Colonic mucosa (tissue), 4 donors: ENCODE measurements at places on chromosomes 6 and 20. TPM values are rescaled to one million over a fixed set of nuclear protein-coding genes. Genes with fewer than 3 reads are reported as not detected.

Gene LGSN
- total RNA-seq = 13.2 TPM

Gene OPN5
- not detected for total RNA-seq

Gene SLC17A9
- 23.1 TPM for total RNA-seq

Gene LMBRD1
- 74.1 TPM for total RNA-seq

Gene PGM3
- 52.8 TPM for total RNA-seq

GRCh38 chr20:3461911-3462677, 8.7 kb upstream of the ATRN start:
- no peak for DNase-seq

DNA sequence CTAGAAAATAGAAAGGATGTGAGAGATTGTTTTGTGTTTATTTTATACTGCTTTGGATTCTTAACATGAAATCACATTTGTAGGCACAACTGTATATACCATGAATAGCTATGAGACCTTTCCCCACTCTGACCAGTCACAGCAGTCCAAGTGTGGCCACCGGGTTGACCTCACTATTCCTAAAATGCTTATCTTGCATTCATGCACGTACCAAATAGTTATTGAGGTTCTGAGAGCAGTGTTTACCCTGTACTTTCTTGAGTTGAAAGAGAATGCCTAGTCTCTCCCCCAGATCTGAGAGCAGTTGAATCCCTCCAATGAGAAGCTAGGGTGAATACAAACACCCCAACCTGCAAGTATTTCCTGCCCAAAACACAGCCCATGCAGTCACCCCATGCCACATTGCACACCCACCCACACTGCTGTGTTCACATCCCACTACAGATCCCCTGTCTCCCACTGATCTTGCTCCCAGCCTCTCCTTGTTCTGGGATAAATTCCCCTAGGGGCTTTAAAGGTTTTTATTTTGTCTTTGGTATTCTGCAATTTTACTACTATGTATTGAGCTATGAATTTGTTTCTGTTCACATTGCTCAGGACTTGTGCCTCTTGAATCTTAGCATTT, 51.6 kb downstream of the GOPC start:
- no peak for DNase-seq

DNA sequence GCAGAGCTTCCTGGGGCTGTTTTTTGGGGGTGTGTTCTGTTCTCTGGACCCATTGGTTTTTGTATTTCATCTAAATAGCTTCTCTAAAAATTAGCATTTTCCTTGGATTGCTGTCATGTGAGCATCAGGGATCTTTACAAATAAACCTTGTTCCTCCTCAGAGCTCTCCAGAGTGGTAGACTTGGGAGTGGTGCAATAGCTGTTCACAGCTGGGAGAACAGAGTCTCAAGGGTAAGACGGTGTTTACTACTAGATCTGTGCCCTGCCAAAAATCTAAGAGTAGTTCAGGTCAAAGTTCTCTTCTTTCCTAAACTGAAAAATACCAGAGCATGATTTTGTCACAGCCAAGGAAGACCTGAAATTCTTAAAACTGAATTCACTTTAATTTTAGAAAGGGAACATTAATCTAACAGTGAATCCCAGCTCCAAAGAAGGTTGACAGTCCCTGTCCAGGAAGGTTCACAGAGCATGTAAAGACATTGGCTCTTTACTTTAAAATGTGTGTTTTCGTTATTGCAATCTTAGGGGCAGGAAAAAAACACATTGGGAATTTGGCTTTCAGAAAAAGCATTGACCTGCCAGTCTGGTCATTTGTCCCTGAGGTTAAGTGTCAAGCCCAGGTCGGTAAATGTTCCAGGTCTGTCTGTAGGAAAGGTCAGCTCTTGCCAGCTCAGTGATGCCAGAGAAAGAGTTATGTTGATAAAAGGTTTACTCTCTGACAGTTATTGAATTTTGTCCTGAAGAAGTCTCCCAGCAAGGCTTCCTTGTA, 43.3 kb downstream of the VAPB start:
- no peak for DNase-seq

- DNase-seq = no peak
Measured at GRCh38 chr6:136753624-136754023, 38.7 kb downstream of the MAP3K5 start.

DNA sequence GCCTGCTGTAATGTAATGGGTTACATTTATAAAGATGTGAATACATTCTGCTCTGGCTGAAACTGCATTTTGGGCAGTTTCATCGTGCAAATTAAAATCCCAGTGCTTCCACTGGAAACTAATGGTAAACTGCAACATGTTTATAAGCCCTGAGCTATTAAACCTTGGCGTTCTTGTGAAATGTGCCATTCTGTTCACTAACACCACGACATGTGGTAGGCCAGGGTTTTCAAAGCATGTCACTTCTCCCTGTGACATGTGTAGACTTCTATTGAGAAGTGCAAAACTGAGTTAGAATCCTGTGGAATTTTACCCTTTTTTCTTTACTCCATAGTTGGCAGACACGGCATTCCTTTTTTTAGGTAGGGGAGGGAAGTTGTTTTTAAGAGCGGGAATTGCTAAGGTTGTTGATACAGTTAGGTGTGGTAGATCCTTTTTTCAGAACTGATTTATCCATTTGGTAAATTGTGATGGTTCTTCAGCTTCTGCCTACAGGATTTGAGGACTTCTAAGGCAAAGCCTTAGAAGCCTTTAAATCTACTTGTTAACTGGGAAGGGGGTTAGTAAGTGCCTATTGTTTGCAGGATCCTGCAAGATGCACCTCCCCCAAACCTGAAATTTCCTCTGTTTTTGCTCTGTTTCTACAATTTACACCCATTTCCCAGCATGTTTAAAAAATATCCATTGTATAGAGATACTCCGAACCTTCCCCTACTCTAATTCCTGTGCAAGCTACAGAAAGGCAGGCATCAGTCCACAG, 4.2 kb downstream of the SASH1 start:
- no peak for DNase-seq

DNA sequence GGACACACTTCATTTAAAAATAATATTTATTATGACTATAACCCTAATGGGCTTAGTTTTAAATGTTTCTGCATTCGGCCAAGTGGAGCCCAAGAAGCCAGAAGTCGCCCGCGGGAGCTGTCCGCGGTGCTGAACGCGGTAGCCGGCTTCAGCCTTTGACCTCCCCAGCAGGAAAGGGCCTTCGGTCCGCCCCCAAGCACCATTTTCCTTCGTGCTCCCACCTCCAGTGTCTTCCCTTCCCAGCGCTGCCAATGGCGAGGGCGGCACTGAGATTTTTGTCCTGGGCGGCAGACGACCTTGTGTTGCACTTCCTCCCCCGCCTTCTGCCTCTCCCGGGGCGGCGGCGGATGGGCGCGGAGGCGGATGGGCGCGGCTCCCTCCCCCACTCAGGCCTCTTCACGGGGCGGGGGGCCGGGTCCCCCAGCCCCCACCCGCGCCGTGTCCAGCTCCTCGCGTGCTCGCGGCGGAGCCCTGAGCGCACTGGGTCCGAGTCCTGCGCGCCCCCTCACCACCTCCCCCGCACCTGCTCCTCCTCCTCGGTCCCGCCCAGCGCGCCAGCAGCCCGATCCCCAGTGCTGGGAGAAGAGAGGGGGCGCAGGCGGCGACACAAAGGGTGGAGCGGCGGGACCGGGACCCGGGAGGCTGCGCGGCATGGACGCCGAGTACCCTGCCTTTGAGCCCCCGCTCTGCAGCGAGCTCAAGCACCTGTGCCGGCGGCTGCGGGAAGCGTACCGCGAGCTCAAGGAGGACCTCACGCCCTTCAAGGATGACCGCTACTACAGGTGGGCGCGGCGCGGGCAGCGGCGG, 23.6 kb upstream of the TMEM181 start:
- DNase-seq = peak; percentile 85

DNA sequence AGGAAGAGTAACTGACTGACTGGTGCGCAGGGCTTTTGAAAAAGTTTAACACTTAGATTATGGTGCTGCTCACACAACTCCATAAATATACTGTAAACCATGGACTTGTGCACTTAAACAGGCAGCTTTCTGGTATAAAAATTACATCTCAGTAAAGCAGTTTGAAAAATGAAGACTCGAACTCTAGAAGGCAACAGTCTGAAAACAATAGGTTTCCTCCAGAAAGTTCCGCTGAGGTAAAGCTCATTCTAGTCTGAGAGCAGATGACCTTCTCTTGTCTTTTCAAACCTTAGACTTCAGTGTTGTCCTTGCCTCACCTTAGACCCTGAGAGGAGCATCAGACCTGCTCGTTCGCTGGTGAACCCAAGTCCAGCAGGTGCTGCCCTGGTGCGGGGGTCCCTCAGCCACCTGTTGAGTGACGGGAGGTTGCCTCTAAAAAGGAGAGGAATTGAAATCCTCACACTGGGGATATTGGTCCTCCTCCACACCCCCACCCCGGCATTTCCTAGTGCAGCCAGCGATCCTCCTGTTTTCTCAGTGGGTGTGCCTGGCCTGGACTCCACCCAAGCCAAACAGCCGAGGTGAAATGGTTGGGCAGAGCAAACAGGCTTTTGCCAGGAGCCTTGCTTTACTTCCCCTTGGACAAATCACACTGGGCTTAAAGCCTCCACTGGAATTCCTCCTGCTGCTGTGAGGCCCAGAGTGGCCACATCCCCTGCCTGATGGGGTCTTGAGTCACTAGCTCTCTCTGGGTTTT, 14.7 kb upstream of the PYGB start:
- DNase-seq = peak; percentile 94

DNA sequence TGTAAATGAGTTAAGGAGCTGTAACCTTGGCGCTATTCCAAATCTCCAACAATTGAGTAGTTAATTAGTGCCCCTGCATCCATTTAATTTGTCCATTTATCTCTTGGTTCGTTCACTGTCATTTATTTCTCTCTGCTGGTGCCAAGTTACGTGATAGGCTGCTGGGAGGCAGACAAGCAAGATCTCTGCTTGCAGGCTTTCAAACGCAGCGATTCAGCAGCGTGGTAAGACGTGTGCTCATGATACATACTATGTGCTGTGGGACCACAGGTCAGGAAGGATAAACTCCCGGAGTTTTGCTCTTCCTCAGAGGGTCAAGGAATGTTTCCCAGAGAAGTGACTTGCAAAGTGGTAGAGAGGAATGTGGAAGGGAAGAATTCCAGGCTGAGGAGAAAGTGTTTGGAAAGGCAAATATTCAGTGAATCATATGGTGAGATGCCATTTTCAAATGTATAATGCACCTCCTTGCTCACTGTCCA, 46.4 kb downstream of the UTRN start:
- DNase-seq = no peak

GRCh38 chr20:41382791-41383305, 16.2 kb upstream of the EMILIN3 start:
- no peak for DNase-seq

GRCh38 chr6:90997076-90997475, 410.2 kb upstream of the MAP3K7 start:
- DNase-seq = no peak

DNA sequence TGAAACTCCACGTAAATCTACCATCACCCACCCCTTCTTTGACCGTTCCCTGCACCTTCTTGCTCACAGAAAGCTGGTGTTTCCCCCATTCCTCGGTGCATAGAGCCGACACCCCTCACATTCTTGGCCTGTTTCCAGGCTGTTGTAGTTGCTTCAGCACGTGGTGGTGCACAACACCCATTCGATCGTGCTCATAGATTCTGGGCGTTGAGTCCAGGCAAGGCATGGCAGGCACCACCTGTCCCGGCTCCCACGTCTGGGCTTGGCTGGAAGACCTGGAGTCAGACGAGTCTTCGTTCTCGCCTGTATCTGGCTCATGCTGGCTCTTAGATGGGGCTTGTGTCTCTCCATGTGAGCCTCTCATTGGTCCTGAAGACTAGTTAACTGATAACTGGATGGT, 100.6 kb downstream of the FAM120B start:
- no peak for DNase-seq

- DNase-seq = no peak
Measured at GRCh38 chr6:110944681-110945151, 13.8 kb upstream of the GTF3C6 start.

GRCh38 chr20:39214828-39215227, 252.7 kb downstream of the DHX35 start:
- DNase-seq = no peak
